Astrocyte (in vitro differentiated cells and primary cell): ENCODE measurements at places on chromosomes 1 and 21. TPM values are rescaled to one million over a fixed set of nuclear protein-coding genes. Genes with fewer than 3 reads are reported as not detected.

ZNF648 gene
- not detected in 2 replicates for total RNA-seq

DNA sequence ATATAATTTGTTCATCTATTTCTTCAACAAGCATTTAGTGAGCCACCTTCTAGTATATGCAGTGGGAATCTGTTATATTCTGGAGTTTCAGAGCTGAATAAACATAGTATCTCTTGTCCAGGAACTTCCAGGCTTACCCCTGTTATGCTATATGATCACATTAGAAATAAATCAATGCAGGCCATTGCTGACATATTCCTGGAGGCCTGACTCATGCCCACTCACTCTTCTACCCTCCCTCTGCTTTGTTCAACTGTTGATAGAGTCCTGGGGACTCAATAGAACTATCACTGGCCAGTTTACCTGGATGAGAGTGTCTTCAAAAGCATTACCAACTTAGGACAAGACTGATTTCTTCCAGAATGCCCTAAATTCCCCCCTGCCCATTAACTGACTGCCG is 29.3 kb upstream of the SRSF10 start:
- DNase-seq, result peak; percentile 65

- no peak for DNase-seq
These were observed 2119.0 kb downstream of the MRPL39 start for GRCh38 chr21:23488245-23488644.

DNA sequence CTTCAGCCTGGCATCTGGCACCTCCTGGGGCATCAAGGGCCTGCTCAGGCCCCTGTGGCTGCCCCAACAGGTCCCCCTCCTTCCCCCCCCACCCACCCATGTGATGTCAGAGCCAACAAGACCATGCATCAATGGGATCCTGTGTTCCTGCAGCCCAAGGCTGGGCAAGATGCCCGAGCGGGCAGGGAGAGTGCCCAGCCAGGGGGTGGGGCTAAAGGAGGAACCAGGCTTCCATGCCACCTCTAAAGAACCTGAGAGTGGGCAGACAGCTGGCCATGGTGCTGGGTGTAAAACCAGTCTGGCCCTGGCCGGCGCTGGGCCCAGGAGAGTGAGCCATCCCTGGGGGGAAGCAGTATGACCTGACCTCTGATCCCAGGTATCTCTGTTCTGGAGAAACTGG is 7.6 kb downstream of the COL16A1 start:
- no peak for DNase-seq

PEX11B gene
- total RNA-seq, result 19.9 and 20.7 TPM in 2 replicates

- no peak for DNase-seq
These were observed 89.5 kb upstream of the C1orf21 start for GRCh38 chr1:184297244-184297750.

DNA sequence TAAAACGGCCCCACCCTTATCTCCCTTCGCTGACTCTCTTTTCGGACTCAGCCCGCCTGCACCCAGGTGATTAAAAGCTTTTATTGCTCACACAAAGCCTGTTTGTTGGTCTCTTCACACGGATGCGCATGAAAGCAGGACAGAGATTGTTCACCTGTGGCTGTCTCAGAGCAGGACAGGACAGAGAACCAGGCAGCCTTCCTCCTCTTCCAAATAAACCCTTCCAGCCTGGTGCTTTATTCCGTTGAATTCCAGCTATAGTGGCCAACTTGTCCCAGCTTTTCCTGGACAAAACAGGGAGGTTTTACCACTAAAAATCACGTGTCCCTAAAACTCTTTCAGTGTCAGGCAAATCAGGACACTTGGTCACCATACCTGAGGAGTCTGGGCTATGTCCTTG is 9.5 kb upstream of the DMRTB1 start:
- DNase-seq, result no peak

SCAF4 gene
- 28.7 and 32.9 TPM in 2 replicates for total RNA-seq

PROK1 gene
- not detected in 2 replicates for total RNA-seq

LY9 gene
- not detected in 2 replicates for total RNA-seq

SCNM1 gene
- total RNA-seq, result 64.3 and 66.5 TPM in 2 replicates

DNA sequence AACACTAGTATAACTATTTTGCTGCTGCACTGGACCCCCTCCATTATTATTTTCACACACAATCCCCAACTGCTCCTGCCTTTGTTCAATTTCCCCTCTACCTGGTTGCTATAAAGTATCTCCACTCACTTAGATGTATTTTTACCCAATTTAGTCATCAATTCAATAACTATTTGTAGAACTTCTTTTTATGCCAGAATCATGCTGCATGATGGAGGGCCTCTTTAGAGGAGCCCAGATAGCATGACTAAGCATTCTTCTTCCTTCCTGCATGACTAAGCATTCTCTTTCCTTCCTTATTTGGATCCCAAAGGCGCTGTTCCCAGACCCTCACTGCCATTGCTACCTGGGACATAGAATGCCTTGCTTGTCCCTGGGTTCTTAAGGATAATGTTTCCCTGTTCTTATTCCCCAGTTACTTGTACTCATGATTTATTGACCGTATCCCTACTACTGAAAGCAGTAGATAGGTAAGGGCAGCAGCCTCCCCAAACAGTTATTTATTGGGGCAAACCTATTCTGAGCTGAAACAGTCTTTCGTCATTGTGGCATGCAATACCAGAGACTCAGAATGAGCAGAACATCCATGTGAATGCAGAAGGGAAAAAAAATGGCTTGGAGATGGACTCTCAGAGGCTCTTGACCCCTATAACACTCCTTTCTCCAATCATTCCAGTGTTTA is 89.3 kb upstream of the AKT3 start:
- DNase-seq, result peak; percentile 47

- no peak for DNase-seq
These were observed 67.3 kb downstream of the RHOU start for GRCh38 chr1:228802386-228803220.

GFI1 gene
- total RNA-seq, result 0.48 and 0.89 TPM in 2 replicates

GSTM3 gene
- 25.4 and 26.1 TPM in 2 replicates for total RNA-seq

DNA sequence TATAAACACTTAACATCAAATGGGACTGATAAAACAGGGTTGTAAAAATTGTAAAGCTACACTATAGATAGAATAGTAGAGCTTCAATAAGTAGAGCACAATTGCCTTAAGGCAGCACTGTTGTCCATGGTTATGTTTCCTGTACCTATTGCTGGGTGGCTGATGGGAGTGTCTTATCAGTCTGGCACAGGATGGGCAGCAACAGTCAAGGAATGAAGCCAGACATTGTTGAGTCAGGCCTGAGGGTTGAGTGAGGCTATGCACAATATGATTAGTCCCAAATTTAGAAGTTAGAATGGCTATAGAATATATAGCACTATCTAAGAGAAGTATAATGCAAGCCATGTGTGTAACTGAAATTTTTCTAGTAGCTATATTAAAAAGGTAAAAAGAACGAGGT is 25.0 kb upstream of the CD1D start:
- DNase-seq, result no peak

DNA sequence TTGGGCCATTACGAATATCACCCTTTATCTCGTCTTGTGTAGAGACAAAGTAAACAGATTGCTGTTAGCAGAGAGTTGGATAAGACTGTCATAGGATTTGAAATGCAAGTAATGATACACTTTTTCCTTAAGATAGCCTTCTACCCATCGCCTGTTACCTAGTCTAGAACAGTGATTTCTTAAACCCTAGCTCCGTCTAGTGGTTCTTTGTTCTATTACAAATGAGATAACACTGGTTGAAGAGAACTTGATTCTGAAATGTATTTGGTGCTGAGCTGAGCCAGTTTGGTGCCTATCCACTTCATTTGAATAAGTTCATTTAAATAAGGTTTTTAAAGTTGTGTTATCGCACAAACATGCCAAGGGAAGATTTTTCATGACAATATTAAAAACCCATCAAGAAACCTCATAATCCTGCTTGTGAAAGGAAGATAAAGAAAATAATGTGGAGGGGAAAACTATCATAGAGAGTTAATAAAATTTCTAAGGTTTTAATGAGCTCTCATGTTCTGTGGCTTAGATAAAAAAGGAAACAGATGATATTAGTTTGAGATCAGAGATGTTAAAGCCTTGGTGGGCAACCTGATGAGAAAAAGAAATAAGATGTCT is 1.5 kb upstream of the KCNH1 start:
- DNase-seq, result peak; percentile 55

EXO5 gene
- total RNA-seq, result 6.5 and 6.8 TPM in 2 replicates

GRCh38 chr1:54356680-54357147 is 49.5 kb downstream of the SSBP3 start:
- DNase-seq, result no peak

DNA sequence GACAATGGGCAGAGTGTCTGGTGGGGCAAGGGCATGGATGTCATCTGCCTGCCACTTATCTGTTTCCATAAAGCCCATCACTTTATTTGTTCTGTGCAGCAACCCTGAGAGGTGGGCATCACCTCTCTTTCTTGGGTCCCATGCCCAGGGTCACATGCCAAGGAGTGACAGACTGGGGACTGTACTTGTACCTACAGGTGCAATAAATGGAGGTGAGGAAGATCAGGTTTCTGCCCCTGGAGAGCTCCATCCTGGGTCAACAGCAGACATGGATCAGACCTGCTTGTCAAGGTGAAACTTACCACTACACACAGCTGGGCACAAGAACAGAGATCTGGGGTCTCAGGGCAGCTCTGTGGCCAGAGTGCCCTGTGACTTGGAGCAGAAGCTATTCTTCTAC is 18.4 kb upstream of the PRDM16 start:
- no peak for DNase-seq
